Midbrain (tissue), 1 donor: ENCODE measurements at places on chromosomes 6 and 20.

GRCh38 chr6:106536851-106537250 is 92.4 kb downstream of the RTN4IP1 start:
- DNase-seq: no peak

DNA sequence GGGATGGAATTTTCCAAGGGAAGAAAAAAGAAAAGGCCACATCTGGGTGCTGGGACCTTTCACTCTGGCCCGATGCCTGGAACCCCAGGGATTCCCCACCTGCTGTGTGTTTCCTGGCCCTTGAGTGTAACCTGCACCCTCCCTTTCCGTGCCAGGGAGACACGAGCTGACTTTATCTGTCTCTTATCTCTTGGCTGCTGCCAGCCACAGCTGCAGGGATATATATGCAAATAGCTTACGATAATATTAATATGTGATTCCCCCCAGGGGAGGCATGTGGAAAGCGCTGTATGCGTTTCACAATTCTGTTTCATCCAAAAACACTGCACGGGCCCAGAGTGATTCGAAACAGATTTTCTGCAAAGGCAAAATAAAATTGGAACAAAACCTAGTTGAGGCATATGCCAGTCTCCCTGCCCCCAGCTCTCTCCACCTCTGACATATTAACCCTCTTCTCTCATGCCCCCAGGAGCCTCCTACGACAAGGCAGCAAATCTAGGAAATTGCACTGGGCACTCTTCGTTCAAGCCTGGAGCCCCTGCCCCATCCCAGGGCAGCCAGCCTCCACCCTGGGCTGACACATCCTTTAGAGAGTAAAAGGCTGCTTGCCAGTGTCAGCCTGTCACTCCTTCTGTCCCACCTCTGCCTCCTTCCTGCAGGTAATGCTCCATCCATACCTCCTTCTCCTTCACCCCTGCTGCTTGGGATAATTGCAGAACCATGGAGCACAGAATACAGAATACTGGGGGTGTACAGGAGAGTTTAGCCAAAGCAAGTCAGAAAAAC is 1.3 kb downstream of the RIPOR3 start:
- DNase-seq: no peak

GRCh38 chr20:49345524-49345923 is 67.7 kb upstream of the ZNFX1 start:
- DNase-seq: no peak

- no peak for DNase-seq
Observed at GRCh38 chr6:150740453-150740852, 125.0 kb upstream of the MTHFD1L start.

DNA sequence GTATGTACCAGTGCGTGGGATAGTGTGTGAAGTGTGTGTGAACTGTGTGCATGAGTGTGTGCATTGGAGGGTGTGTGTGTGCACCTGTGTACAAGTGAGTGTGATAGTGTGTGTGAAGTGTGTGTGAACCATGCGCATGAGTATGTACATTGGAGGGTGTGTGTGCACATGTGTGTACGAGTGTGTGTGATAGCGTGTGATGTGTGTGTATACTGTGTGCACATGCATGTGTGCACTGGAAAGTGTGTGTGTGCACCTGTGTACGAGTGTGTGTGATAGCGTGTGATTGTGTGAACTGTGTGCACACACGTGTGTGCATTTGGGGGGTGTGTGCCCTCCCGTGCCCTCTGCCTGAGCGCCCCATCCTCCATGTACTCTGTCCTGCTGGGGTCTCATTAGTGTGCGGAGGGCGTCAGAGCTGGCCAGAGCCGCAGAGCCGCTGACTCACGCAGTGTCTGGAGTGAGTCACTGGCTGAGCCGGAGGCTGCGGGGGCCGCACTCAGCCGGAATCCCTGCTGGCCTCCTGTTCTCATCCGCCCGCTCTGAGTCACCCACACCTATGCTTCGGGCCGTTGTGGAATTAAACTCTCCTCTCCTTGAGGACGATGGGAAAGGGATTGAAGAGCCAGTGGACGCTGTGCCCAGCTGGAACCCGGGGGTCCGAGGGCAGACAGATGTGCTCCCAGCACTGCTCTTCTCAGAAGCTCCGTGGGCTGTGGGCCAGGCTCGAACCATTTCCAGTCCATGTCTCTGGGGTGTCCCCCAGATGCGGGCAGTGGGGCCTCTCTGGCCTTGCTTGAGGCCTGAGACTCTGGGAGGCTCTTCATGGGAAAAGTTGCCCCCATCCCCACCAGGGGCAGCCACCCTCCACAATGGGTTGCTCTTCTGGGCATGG is 27.3 kb upstream of the STX16 start:
- no peak for DNase-seq

DNA sequence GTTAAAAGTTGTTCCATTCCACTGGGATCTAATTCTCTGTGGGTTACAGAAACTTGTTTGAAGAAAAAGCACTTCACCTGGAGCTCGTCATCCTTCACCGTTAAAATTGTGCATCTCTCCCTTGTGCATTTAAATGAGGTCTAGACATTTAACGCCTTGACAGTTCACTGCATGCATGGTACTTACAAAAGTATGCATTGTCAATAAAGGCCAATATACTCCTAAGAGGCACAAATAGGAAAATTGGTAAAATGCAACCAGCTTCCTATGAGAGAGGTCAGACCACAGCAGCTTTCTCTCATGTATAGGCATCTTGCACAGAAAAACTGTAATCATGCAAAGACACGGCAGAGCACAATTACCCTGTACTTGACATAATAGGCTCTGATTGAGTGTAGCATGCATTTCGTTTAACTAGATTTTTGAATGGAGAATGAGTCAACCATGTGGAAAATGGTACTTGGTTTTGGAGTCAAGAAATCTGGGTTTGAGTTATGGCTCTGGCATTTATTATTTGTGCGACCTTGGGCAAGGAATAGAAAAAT is 378.5 kb downstream of the RFPL4B start:
- no peak for DNase-seq

- DNase-seq: no peak
Observed at GRCh38 chr6:115524821-115525220, 535.9 kb downstream of the FRK start.

DNA sequence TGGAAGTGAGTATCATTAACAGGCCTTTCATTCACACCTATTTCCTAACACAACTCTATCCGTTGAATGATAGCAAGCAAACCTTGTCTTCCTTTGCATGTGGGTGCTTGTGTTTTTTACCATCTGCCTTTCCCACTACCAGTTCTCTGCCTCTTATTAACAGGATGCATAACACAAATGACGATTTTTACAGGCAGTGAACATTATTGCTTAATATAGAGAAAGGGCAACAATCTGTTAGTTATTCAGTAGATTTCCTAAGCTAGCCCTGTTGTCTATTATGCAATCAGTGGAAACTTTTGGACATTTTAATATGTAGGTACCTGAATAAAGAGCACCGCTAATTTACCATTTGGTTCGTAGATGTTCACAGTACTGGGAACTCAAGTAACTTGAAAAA is 348.8 kb upstream of the PLCB4 start:
- no peak for DNase-seq

DNA sequence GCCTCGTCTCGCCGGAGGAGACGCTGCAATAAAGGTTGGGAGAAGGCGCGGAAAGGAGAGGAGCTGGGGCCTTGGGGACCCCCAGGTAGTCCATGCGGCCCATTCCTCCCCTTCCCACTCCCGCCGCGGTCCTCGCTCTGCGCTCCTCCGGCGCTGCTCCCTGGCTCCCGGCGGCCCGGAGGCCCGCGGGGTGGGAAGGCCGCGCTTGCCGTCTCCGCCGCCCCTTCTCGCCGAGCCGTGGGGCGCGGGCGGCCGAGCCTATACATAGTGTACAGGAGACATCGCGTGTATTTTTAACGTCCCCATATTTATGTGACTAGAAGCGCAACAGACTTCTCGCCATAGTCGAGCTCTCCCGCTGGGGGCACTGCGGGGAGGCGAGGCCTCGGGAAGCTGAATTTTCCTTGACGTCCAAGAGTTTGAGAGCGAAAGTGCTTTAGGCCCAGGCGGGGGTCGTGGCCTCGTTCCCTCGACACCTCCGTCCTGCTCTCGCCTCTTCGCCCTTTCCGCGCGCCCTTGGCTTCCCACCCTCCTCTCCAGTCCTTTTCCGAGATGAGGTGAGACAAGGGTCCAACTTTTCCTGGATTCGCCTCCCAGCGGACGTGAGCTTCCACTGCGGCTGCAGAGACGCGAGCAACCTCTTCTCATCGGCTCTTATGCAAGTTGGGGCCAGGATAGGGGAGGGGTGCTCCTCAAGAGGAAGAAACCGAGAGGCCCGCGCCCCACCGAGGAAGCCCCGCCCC is 29.0 kb downstream of the SLC12A5 start:
- DNase-seq: peak; percentile 13

DNA sequence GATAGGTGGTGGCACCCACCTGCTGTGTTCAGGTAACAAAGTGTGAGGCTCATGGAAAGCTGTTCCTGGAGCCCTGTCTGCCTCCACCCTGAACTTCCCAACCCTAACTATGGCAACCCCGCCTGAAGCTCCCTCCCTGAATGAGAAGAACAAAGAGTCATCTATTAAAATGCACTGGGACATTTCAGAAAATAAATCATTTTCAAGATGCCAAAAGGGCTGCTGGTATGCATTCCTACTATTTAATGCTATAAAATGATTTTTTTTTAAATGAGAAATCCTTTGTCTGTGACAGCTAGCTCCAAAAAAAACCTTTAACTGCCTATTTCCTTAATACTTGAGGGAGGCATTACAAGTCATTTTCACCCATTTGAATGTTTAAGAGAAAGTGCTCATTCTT is 84.3 kb upstream of the MRPS10 start:
- no peak for DNase-seq

GRCh38 chr6:48236375-48236774 is 125.4 kb upstream of the PTCHD4 start:
- DNase-seq: no peak

DNA sequence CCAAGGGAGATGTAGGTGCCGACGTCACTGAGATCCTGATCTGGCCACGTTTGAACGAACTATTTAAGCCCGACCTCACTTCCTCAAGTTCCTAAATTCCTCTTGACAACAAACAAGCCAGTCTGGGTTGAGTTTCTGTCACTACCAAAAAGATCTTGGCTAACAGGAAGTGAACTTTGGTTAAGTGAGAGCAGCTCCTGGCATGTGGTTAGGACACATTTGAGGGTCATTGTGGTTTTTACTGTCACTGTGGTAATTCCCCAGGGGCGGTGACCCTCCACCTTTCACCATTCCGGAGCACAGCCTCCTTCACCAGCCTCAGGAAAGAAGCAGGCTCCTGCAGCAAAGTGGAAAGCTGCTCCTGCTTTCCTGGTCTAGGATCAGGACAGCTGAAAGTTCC is 43.1 kb upstream of the ZNF831 start:
- no peak for DNase-seq

DNA sequence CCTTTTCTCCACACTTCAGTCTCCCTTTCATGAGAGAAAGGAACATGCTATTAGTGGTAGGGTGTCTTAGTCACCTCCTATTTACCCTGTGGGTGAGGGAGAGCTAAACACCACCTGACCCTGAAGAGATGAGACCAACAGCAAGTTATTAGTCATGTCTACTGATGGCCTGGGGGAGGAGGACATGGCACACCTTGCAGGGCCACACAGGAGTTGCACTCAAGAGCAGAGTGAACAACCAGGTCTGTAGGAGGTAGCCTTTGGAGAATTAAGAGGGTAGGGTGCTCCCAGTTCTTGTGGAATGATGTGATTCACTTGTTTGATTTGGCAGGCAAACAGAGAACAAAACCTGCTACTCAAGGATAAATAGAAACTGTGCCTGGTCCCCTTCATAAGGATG is 82.7 kb upstream of the FABP7 start:
- no peak for DNase-seq

DNA sequence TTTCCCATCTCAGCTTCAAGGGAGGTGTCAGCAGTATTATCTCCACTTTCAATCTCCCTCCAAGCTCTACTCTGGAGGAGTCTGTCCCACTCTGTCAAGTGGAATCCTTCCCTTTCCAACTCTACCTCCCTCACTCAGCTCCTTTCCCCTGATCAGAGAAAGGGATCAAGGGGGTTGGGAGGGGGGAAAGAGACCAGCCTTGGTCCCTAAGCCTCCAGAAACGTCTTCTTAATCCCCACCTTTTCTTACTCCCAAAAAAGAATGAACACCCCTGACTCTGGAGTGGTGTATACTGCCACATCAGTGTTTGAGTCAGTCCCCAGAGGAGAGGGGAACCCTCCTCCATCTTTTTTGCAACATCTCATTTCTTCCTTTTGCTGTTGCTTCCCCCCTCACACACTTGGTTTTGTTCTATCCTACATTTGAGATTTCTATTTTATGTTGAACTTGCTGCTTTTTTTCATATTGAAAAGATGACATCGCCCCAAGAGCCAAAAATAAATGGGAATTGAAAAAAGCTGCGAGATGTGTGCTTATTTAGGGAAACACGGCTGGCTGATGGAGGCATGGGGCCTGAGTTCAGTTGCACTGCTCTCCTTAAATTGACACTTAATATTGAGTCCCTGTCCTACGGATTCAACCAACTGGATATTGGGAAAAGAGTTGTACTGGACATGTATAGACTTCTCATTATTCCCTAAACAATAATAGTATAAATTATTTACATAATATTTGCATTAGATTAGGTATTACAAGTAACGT is 4.9 kb downstream of the TUBB start:
- DNase-seq: no peak

DNA sequence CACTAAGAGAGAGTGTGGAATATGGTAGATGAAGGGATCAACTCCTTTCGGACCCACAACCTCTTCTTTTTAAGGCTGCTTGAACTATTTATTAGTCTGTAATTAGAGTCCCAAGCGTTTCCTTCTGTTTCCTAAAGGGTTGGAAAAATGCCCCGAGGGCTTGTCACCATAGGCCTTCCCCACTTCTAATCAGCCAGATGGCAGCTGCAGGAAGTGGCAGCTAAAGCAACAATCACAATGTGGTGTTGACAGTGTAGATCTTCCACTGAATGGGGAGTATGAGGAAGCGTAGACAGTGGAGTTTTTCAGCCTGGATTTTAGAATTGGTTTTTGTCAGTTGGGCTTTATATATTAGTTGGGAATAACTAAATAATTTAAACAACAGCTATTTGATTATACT is 40.6 kb downstream of the SLC35D3 start:
- no peak for DNase-seq
